H1 (cell line): ENCODE measurements at places on chromosomes 6 and 20. TPM values are rescaled to one million over a fixed set of nuclear protein-coding genes. Genes with fewer than 3 reads are reported as not detected.

DNA sequence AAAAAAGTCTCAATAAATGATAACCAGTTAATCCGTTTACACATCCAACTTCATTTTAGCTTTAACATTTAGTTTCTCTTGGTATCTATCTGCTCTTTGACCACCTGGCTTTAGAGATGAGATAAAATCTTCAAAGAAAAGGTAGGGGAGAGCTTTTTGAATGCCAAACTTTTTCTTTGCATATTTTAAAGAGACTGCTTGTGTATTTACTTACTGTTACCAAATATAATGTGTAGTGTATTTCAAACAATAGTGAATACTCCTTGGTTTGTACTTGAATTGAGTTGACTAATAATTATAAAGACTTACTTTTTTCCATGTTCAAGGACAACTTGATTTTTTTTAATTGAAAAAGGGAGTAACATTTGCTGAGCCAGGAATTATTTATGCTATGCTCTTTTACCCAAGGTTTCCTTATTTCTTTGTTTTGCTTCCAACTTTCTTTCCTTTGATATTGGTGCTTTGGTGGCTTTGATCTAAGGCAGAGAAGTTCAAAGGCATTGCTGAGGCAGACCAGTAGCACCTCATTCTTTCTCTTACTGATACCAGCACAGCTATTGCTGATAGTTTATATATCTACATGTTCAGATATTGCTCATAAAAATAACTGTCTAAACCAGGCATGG lies 7.8 kb downstream of the CCDC170 start:
- no peak for DNase-seq

- DNase-seq: no peak
These were observed 42.3 kb downstream of the SLC22A23 start for GRCh38 chr6:3414327-3415081.

DNA sequence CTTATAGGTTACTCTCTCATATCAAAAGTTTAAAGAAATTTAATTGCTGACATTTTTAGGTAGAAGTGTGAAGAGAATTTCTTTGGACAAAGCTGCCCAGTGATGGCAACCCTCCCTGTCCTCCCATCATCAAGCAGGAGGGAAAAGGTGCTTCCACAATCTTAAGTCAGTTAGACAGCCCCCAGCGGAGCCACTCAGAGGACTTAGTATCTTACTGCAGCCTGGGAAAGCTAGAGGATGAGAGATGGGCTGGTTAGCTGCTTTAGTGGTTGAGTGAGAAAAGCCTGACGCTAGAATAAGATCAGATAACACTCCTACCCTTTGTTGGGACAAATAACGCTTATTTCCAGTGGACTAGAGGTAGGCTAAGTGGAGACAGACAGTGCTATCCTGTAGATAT lies 227.1 kb downstream of the RFPL4B start:
- DNase-seq: no peak

DNA sequence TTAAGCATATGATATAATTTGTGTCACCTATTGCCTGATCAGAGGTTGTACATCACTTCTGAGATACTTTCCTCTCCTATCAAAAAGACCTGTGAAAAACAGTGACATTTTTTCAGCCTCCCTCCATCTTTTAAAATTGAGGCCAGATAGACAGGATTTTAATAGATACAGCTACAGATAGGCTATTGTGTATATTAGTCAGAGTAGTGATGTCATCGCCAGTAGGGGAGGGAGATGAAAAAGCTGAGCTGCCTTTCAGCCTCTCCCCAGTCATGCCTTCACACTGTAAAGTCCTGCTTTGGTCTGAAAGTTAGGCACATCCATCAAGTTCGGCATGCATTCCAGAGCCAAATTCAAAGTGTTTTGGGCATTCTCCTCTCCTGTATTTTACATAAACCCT lies 7.9 kb upstream of the PABPC1L start:
- DNase-seq: no peak

DNA sequence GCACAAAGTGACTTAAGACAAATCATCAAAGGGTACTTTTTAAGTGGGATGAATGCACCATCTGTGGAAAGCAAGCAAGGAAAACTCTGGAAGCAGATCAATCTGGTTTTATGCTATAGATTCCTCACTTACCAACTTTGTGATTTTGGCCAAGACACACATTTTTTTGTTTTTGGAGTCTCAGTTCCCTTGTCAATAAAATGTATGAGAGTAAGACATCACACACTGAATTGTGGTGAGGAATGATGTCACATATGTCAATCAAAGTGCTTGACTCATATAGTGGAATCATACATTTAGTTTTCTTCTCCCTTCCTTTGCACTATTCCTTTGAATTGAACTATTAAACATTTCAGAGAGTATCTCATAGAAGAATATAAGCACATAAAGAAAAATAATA lies 620.5 kb upstream of the CITED2 start:
- DNase-seq: no peak

DNA sequence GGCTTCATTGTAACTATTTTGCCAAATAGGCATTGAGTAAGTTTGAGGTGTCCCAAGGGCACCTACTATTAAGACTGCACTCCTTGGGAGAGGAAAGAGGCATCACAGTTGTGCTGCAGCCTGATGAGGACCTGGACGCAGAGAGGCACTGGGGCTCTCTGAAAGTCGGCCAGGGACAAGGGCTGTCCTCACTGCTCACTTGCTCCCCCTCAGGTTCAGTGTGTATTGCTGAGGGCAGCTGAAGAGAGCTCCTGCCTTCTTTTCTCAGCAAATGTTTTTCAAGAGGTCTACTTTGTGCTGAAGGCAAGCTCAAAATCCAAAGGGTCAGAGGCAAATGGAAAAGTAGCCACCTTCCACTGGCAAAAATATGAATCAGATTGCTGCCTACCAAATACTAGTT lies 331.8 kb downstream of the RIMS1 start:
- peak; percentile 46 for DNase-seq

- DNase-seq: no peak
These were observed 98.0 kb upstream of the NHSL1 start for GRCh38 chr6:138597336-138597735.

GSTA2 gene
- total RNA-seq: not detected in 2 replicates

LY6G6C gene
- 0.33 TPM in 1 of 2 replicates, not detected in the other for total RNA-seq

HTR1E gene
- not detected in 2 replicates for total RNA-seq

DEFB114 gene
- not detected in 2 replicates for total RNA-seq

SPINT3 gene
- not detected in 2 replicates for total RNA-seq

C6orf132 gene
- total RNA-seq: 62.2 and 64.0 TPM in 2 replicates
